ENCODE measurements at places on chromosomes 4 and X.

DNA sequence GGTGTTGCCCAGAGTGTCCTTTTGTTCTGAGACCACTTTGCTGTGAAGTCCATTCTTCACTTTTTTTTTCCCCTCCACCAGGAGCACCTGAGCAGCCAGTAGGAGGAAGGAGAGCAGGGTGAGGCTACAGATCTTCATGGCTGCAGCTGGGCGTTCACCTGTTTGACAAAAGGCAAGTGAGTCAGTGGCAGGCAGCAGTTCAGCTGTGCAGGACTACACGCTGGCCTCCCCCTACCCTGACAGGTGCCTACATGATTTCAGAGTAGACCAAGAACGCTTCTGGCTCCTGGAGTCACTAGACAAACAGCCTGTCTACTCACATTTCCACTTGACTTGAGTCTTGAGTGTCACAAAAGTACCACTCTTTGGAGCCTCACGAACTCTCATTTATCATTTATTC, 2.0 kb downstream of the FGFBP1 start:
- DNase-seq: no peak

DNA sequence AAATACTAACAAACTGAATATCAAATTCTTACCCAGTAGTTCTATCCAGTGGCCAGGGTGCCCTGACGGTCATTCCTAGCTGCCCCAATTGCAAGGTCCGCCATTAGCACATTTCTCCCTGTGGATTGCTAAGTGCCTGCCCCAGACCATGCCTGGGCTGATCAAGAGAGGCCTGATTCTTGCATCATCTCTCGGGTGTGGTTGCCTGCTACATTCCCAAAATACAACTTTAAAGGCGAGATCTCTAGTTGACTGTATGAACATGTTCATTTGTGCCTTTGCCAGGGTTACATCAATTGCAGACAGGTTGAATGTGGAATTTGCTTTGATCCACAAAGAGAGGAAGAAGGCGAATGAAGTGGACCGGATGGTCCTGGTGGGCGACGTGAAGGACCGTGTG, 28.0 kb downstream of the PRPS2 start:
- no peak for DNase-seq

DNA sequence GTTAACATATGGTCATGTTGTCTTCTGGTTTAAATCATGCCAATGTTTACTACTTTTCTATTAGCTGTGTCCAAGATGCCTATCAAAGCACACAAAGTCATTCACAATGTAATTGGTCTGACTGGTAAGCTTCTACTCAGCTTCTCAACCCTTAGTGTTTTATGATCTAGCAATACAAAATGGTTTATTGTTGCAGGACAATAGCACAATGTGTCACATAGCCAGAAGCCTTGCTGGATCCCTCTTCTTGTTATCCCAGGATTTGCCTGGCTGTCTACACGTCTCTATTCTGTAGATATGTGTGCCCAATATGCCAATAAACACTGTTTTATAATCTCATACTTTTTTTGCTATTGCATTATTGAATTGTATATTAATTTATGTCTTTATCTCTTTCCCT, 1111.0 kb upstream of the AGA start:
- DNase-seq: no peak

- peak; percentile 57 for DNase-seq
Measured at GRCh38 chrX:23953908-23954269, 46.1 kb downstream of the CXorf58 start.

DNA sequence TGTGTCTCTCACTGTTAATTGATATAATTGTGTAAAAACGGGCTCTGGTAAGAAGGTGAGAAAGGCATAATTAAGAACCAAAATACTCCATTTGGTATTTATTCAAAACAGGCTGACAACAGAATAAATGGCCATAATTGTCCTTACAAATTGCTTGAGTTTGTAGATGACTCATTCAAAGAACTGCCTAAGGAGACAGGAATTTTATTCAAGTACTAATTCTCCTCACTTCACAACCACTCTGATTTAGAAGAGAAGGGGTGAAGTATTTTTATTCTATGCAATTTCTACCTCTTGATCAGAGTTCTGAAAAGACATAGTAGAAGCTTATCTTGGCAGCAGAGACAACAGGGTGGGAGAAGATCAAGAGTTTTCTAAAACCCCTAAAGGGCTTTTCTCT, 43.1 kb downstream of the ATP11C start:
- no peak for DNase-seq

DNA sequence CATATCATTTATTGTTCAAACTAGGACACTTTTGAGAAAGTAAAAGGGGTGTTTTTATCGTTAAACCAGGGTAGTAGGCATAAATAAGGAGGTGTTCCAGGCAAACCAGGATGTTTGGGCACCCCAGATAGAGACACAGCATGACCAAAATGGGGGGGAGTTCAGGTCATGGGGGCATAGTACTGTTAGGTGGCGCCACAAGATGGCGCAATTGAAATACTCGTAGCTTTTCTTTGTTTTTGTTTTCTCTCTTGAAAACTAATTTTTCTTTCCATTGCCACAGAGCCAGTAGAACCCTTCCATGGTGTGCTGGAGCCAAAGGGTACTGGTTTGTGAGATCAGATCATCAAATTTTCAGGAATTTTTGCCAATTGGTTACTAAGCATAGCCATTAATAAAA, 283.4 kb downstream of the BCOR start:
- DNase-seq: peak; percentile 60

- DNase-seq: no peak
Measured at GRCh38 chr4:88759895-88760290, 62.3 kb upstream of the NAP1L5 start.

GRCh38 chr4:176957353-176958118, 164.8 kb upstream of the VEGFC start:
- DNase-seq: no peak

DNA sequence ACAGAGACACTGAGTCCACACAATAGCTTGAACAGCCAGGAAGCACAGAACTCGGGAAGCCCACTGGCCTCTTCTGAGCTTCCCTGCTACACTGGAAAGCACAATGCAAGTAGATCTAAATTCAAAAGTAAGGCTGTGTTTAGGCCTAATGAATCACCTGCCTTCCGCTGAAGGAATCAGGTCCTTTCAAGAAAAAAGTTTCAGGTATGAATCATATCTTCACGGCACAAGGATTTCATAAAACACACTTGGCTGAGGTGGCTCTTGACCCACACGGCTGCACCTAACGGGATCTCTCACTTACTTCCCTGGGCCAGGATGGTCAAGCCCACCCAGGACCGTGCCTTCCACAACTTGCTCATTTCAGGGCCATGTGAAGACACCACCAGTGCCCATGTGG, 59.3 kb downstream of the IRF2 start:
- DNase-seq: no peak

GRCh38 chrX:116290359-116290758, 119.8 kb downstream of the AGTR2 start:
- DNase-seq: no peak

- DNase-seq: no peak
Measured at GRCh38 chrX:99549381-99549780, 860.7 kb downstream of the PCDH19 start.

Measured in hematopoietic multipotent progenitor cell treated with erythropoietin and hydrocortisone succinate and interleukin-3 and kit ligand, for 4 days (in vitro differentiated cells).